ENCODE measurements at places on chromosomes 4 and X. TPM values are rescaled to one million over a fixed set of nuclear protein-coding genes. Genes with fewer than 3 reads are reported as not detected.

The OTUD6A gene
- not detected for total RNA-seq

The DKK2 gene
- total RNA-seq, result 1.9 TPM

The C1QTNF7 gene
- 0.80 TPM for total RNA-seq

The IL13RA2 gene
- total RNA-seq, result 0.81 TPM

The DMRTC1B gene
- not detected for total RNA-seq

The CSAG3 gene
- total RNA-seq, result not detected

The SERTM2 gene
- total RNA-seq, result not detected

Measured in suprapubic skin (tissue), 4 donors.